ENCODE measurements at places on chromosomes 2 and 18.

- no peak for DNase-seq
Measured at GRCh38 chr2:223634238-223634637, 32.1 kb upstream of the SCG2 start.

- no peak for DNase-seq
Measured at GRCh38 chr18:64991102-64991501, 759.7 kb upstream of the CDH7 start.

- no peak for DNase-seq
Measured at GRCh38 chr2:42045848-42046748, 1.7 kb upstream of the PKDCC start.

- no peak for DNase-seq
Measured at GRCh38 chr2:128668946-128669345, 350.3 kb upstream of the HS6ST1 start.

DNA sequence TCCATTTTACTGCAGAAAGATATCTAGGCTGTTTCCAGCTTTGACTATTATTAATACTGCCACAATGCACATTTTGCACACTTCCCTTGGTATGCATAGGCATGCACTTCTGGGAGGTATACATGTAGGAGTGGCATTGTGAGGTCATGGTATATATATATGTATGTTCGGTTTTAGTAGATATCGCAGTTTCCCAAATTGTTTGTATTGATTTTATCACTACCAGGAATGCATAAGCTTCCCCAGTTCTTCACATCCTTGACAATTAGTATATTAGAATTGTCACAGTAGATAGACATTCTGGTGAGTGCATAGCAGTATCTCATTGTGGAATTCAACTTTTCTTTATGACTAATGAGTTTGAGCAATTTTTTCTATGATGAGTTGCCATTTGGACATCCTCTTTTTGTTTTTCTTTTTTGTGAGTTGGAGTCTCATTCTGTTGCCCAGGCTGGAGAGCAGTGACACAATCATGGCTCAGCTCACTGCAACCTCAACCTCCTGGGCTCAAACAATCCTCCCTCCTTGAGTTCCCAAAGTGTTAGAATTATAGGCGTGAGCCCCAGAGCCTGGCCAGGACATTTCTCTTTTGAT, 4.2 kb upstream of the GRB14 start:
- peak; percentile 73 for DNase-seq

GRCh38 chr2:635687-636621, 41.3 kb downstream of the TMEM18 start:
- DNase-seq = no peak

- no peak for DNase-seq
Measured at GRCh38 chr2:9847140-9847539, 3.9 kb downstream of the TAF1B start.

GRCh38 chr18:2845172-2845571, 1.6 kb upstream of the EMILIN2 start:
- no peak for DNase-seq

Measured in LHCN-M2 (cell line).